Osteoblast (primary cell): ENCODE measurements at places on chromosomes 7 and 10. TPM values are rescaled to one million over a fixed set of nuclear protein-coding genes. Genes with fewer than 3 reads are reported as not detected.

- DNase-seq = no peak
Measured at GRCh38 chr10:76453997-76454396, 1022.6 kb downstream of the LRMDA start.

Gene C10orf62
- total RNA-seq = 0.29 and 0.36 TPM in 2 replicates

Gene MUC3A
- not detected in 2 replicates for total RNA-seq

DNA sequence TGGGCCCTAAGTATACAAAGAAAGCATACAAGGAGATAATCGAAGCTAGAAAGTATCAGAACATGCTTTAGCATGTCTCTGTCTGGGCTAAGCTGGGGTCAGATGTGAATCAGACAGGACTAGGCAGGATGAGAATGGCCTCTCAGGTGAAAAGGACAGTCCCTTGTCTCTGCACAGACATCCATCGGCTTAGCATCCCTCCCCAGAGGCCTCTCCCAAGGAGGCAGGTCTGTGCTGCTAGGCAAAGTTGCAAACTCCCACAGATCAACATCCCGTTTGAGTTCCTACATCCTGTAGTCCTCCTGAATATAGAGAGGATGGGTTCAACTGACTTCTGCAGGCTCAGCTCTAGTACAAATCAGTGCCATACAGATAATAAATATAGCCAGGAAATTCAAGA, 24.5 kb downstream of the CHST15 start:
- no peak for DNase-seq

GRCh38 chr10:102646610-102647442, 2.5 kb downstream of the TRIM8 start:
- DNase-seq = peak; percentile 97

DNA sequence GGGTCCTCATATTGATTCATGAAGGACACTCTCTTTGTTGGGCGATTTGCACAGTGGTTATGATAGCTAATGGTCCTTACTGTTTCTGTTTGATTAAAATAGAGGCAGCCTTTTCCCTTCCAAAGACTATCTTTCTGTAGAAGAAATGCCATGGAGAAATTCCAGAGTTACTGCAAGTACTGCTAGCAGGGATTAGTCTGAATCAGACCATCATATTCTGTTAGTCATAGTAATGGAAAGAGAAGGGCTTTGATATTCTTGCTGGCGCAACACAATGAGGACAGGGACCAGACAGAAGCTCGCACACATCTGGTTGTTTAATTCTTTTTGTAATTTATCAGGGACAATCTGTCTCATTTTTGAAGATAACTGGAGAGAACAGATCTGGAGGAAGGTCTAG, 304.5 kb upstream of the FZD8 start:
- peak; percentile 58 for DNase-seq

Gene TMEM72
- total RNA-seq = not detected in 2 replicates

DNA sequence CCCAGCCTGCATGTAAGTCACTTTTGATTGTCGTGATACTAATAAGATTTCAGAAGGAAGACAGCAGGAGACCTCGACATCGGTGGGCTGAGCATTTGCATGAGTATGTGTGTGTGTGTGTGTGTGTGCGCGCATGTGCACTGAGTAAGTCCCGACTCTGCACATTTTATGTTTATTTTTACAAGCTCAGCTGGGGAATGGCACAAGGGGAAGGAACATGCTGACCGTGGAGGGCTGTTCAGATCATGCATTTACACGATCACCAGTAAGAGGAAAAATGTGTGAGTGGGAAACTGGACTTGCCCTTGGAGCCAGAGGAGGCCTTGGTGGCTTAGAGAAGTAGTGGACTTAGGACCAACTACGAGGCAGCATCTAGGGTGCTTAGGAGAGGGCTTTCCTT, 41.3 kb downstream of the IL2RA start:
- DNase-seq = no peak

DNA sequence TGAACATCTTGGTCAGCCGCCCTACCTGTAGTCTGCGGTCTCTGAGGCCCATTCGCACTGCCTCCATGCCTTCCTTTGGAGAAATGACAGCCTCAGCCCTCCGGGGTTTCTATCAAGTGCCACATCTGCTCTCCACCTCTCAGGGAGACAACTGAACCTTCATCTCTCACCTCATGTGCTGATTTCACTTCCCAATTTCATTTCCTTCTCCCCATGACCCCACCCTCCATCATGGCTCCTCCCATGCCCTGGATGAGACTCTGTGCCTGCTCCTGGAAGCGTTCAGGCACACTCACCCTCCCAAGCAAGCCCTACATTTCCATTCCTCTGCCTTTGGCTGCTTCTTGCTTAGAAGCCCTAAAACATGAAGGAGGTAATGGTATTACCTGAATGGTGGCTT, 7.8 kb upstream of the SCD start:
- DNase-seq = no peak

DNA sequence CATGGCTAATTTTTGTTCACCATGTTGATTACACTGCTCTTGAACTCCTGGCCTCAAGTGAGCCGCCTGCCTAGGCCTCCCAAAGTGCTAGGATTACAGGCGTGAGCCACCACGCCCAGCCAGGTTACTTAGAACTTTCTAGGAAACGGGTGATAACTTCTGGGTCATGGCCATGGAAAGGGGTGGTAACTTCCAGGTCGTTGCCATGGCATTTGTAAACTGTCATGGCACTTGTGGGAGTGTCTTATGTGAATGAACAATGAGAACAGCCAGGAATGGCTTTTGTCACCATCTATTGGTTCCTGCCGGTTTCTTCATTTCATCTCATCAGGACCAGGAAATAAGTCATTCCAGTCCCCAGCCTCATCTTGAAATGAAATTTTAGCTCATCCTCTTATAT, 120.9 kb downstream of the SLC16A9 start:
- no peak for DNase-seq

Gene TCF7L2
- 9.0 and 10.6 TPM in 2 replicates for total RNA-seq

DNA sequence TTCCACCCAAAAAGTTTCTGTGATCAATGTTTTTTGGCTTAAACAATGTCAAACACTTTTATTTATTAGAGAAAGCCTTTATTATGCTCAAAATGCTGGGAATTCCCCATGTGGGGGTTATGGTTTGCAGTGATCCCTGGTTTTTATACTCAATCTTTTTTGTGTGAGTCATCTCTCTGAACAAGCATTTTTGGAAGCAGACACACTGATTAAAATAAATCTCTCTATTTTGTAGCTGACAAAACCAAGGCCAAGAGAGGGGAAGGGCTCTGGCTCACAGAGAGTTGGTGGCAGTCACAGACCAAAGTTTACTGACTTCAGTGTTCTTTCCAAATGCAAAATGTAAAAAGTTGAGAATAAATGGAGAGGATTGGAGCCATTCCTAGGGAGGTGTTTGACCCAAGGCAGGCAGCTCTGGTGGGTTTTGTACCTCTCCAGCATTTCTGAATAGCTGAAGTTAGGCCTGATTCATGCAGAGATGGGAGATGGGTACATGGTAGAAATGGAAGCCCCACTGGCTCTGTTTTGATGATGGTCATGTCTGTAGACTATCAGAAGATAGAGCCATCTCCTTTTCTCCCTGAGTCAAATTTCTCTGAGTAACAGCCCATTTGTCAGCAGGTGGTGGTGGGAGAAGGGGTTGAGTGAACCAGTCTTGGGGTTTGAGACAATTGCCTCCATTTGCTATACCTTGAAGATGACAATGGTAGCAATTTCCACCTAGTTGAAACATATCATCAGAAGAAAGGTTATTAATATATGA, 45.4 kb upstream of the NAMPT start:
- peak; percentile 1 for DNase-seq

DNA sequence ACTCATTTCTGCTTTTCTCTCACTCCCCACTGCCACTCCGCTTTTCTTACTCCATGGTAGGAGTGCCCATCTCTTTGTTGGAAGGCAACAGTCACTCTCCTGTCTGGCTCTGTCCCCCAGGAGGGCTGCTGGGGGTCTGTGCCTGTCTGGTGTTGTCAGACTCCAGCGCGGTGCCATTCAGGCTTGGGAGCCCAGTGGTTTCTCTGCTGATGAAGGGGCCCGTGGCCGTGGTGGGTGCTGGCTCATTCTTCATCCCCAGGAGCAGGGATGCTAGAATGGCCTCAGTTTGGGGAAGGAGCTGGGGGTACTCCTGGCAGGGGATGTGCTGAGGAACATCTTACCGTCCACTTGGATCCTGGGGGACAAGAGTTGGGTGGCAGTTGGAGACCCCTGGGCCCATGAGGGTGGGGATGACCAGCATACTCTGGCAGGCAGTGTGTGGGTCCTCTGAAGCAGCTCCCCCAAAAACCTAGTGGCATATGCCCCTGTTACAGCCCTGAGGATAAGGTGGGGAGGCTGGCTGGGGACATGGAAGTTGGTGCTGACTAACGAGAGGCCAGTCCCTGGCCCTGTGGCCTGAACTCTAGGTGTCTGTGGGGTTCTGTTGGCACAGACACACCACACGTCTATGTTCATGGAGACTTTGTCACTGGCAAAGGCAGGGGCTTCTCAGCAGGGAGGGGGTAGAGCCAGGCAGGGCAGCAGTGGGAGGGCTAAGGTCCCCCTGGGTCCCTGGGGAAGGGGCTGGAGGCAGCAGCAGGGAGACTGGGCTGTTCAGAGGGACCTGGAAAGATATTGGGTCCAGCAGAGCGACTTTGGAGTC, 102.8 kb upstream of the RET start:
- peak; percentile 59 for DNase-seq

- DNase-seq = no peak
Measured at GRCh38 chr7:41994746-41995110, 242.3 kb downstream of the GLI3 start.

GRCh38 chr10:115209133-115209532, 116.0 kb downstream of the ATRNL1 start:
- DNase-seq = no peak

DNA sequence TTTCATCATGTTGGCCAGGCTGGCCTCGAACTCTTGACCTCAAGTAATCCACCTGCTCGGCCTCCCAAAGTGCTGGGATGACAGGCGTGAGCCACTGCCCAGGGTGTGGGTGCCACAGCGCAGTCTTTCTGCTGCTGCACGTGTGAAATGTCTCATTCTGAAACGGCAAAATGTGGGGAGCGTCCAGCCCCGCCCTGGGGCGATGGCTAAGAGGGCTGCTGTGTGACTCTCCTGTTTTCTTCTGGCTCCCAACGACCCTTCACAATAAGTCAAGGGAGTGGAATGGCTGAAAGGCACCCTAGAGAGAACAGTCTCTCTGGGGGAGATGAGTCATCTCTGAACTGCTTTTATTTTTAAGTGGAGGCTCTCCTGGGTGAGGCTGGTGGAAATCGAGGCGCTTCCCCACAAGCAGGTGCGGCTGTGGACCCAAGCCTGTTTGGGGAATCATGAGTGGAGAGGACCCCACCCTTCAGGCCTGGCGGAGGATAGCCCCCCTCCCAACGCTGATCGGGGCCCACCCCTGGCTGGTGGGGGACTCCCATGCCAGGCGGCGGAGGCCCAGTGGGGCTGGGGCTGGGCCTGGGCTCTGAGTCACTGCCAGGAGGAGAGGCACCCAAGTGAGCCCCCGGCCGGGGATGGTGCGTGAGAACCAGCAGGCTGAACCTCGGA, 18.0 kb downstream of the ADAP1 start:
- peak; percentile 99 for DNase-seq

GRCh38 chr10:86979977-86980448, 11.7 kb downstream of the ADIRF start:
- peak; percentile 76 for DNase-seq

GRCh38 chr10:124562425-124563060, 100.9 kb downstream of the LHPP start:
- DNase-seq = peak; percentile 61

DNA sequence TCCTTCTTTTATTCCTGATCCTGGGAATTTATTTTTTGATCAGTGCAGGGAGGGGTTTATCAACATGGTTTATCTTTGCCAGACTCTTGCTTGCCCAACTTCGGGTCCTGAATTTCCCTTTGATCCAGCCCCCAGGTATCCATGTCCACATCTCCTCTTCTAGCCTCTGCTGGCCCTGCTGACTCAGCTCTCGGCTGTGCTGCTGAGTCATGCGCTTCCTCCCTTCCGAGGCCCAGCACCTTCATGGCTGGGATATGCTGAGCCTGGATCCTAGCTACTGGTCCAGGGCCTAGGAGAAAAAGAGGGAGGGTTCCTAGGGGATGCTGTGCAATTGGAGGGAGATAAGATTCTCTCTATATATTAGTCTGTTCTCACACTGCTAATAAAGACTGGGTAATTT, 380.7 kb upstream of the SHH start:
- no peak for DNase-seq

Gene ZCWPW1
- total RNA-seq = 2.2 and 2.4 TPM in 2 replicates

DNA sequence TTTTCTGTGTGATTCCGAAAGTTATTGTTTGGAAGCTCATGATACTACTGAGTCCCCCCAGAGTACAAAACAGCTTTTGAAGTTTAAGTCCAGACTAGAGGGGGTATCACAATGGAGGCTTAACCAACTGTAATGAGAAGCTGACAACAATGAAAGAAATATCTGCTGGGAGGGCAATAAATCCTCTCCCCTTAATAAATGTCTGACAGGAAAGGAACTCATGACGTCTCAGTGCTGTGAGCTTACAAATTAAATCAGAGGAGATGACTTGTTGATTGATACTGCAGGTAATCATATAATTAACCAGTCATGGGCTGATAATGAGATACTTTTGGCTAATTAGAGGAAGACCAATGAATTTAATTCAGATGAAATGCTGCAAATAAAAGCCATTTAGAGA, 102.6 kb upstream of the WDR11 start:
- no peak for DNase-seq

DNA sequence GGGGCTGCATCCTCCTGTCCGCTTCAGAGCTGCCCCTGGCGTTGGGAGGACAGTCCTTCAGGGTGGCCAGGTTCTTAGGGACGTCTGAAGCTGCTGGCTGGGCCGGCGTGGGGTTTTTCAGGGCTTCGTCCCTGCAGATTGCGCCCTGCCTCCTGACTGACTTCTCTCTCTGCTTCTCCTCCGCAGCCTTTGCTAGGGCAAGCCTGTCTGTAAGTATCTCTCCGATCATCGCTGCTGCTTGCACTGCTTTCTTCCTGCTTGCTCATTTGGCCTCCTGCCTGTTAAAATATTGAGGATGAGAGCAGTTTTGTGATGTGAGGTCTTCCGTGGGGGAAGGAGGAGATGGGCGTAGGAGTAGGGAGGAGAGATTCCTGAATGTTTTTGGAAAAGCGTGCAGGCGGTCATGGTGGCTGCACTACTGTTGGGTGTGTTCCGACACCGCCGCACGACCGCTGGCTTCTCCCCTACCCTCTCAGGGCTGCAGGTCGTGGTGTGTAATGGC, 25.3 kb downstream of the PFKFB3 start:
- peak; percentile 98 for DNase-seq

Gene SPDYE2
- total RNA-seq = not detected in 2 replicates

Gene PLXNA4
- total RNA-seq = 4.3 and 6.5 TPM in 2 replicates

Gene HACD1
- total RNA-seq = 26.8 and 30.0 TPM in 2 replicates

Gene SFRP5
- not detected in 2 replicates for total RNA-seq

Gene FAM25A
- not detected in 2 replicates for total RNA-seq

Gene PYROXD2
- 11.6 and 12.4 TPM in 2 replicates for total RNA-seq

Gene CPXM2
- total RNA-seq = under 0.01 and 0.36 TPM in 2 replicates

DNA sequence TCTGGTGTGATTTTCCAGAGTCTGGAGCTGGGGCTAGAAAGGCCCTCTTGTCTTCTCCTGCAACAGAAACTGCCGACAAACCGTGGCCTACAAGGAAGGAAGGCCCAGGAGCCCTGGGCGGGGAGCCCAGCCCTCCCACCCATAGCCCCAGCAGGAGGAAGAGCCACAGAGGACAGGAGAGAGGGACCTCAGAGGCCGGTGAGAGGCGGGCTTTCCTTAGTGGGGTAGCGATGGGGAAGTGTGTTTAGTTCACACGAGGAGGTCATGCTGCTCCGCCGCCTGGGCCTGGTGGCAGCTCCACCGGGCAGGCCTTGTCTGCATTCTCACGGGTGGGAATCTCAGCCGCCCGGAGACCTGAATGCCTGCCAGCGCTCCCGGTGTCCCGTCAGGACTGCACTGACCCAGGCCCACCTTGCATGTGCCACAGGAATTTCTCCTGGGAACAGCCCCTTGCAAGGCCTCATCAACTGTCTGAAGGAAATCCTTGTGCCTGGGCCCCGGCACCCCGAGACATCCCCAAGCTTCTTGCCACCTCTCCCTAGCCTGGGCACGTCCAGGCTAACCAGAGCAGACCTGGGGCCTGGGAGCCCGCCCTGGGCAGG, 50.9 kb downstream of the ZNF467 start:
- DNase-seq = no peak

Gene EIF3A
- 135 and 151 TPM in 2 replicates for total RNA-seq
